Epithelial cell of esophagus (primary cell): ENCODE measurements at places on chromosomes 3 and 15.

DNA sequence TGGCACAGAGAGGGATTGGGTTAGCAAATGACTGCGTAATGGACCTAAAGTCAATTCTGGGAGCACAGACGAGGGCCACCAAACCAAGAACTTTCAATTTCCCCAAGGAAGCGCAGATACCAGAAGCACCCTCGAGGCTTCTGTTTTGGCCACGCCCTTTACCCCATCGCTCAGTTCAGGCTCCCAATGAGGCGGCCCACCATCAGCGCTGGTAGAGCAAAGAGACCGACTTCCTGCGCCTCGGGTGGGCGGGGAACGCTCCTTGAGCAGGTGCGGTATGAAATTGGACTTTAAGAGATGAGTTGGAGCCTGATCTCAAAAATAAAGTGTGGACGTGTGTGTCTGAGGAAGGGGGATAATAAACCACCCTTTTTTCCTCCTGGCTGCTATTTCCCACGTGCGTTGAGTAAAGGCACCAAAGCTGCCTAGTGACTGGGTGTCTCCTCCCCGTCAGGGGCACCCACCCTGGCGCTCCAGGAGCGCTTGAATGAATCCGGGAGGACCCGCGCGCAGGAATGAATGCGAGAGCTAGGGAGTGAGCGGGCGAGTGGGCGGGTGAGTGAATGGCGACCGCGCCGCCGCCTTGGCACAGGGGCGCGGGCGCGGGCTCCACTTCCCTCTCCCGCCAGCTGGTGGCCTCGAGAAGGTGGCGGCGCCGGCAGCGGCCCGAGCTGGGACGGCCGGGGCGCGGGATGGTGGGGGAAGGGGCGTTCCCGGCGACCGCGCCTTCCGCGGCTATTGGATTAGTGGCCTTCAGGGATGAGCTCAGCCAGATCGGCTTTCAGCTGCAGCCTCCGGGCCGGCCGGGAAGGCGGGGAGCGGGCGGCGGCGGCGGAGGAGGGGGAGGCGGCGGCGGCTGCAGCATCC, at the start of gene SPSB4:
Gene SPSB4, plus strand, starts transcription at position 772 of the 867 bp plus-strand sequence. CDS start 14,758 bp downstream, outside the sequence.
- DNase-seq: peak; percentile 57

GRCh38 chr3:123732447-123732846, 147.6 kb upstream of the HACD2 start:
- DNase-seq: peak; percentile 96

DNA sequence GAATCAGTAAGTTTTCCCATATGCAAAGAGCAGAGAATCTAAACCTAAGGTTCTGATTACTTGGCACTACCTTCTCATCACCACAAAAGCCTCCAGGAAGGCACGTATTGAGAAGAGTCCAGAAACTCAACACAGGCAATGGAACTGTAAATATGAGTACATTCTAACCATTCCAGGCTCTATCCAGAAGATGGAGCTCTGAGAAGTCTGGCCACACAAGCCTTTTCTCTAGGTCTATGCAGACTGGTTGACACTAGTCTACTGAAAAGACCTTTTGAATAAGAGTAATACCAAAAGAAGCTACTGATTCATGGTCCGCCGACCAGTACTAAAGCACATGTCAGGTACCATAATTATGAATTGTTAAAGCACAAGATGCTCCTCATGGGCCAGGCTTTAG, 12.2 kb upstream of the NCKIPSD start:
- no peak for DNase-seq

DNA sequence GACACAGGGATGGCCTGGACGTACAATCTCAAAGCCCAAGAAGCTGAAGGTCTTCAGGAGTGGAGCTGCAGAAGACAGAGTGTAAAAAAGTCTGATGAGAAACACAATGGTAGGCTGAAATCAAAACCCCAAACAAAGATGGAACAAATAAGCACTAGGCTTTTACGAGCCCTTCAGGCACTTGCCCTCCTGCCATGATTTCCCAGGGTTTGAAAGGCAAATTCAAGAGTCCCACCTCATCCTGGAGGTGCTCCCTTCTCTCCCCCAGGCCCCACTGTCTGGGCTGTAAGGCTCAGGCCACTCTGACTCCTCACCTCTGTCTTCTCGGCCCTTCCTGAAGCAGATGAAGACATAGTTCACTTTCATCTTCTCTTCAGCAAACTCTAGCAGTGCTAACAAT, 86.6 kb downstream of the RBPMS2 start:
- no peak for DNase-seq

GRCh38 chr15:42363942-42364341, 4.6 kb downstream of the CAPN3 start:
- peak; percentile 21 for DNase-seq

DNA sequence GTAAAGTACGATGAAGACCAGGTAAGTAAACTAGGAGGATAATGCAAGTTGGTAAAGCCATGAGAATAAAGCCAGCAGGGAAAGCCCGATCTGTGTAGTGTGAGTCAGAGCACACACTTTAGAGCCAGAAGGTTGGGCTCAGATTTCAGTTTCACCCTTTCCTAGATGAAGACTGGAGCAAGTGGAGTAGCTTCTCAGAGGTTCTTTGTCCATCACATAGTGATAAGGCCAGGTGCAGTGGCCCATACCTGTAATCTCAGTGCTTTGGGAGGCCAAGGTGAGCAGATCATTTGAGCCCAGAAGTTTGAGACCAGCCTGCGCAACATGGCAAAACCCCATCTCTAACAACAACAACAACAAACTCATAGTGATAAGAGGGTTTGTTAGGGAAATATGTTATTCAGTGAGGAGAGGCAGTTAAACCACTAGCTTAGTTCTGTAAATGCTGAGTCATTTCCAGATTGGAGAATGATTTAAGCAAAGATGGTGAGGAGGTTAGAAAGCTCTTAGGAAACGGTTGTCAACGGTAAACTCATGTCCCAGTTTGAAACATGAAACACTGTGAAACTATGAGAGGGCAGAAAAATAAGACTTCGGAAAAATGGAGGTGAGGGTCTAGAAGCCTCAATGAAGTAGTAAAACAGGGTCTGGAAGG, 39.0 kb downstream of the IL12A start:
- DNase-seq: peak; percentile 67
